ENCODE measurements at places on chromosomes 2 and 18. TPM values are rescaled to one million over a fixed set of nuclear protein-coding genes. Genes with fewer than 3 reads are reported as not detected.

Gene KRTCAP3
- polyA plus RNA-seq, result not detected

Gene ALPI
- polyA plus RNA-seq, result not detected

GRCh38 chr2:1642993-1643619 lies 101.2 kb downstream of the PXDN start:
- DNase-seq, result no peak

DNA sequence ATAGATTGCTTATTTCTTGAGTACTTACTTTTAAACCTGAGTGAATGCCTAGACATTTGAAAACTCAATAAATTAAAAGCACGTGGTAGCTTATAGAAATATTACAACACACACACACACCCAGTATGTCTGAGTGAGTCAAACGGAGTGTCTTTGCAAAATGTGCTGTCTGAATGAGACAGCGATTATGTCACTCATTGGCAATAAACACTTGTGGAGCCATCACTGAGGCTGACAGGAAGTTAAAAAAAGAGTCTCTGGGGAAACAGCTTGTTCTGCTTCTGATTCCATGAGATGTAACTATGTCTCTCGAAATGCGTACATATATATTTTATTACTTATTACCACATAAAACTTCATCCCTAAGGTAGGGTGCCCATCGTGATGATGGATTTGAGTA lies 22.3 kb upstream of the VPS4B start:
- peak; percentile 58 for DNase-seq

DNA sequence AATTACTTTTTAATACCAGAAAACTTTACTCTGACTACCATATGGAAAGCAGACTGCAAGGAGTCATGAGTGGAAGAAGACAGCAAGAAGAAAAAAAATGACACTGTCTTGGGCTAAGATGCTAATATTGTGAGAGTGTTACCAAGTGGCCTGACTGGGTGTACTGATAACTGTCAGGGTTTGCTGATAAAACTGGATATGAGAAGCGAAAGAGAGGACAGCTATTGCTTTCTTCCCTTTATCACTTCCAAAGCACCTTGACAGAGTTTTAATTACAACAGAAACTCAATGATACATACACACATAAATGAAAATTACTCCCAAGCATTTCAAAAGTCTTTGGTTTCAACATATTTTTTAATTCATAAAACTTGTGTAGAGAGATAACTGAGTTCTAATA lies 368.5 kb downstream of the ZEB2 start:
- DNase-seq, result no peak

Data from naive B cell (primary cell).